CD4-positive, alpha-beta T cell treated with Interleukin-6 for 4 hours (primary cell): ENCODE measurements at places on chromosomes 7 and 10.

DNA sequence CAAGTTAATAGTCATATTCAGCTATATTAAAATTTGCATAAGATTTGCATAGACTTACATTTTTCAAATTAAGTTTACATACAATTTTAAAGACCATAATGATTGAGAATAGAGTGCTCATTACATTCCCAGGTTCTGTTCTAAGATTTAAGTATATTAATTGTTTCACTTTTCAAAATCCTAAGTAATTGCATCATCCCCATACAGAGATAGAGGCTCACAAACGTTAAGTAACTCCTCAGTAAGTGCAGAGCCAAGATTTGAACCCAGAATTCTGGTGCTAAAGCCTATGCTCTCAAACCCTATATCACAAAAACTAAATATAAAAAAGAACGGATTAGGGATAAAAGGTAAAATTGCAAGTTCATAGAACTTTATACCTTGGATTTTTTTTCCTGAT is 2.1 kb downstream of the ITIH5 start:
- DNase-seq: no peak

GRCh38 chr10:11830836-11831519 is 7.8 kb downstream of the PROSER2 start:
- no peak for DNase-seq

DNA sequence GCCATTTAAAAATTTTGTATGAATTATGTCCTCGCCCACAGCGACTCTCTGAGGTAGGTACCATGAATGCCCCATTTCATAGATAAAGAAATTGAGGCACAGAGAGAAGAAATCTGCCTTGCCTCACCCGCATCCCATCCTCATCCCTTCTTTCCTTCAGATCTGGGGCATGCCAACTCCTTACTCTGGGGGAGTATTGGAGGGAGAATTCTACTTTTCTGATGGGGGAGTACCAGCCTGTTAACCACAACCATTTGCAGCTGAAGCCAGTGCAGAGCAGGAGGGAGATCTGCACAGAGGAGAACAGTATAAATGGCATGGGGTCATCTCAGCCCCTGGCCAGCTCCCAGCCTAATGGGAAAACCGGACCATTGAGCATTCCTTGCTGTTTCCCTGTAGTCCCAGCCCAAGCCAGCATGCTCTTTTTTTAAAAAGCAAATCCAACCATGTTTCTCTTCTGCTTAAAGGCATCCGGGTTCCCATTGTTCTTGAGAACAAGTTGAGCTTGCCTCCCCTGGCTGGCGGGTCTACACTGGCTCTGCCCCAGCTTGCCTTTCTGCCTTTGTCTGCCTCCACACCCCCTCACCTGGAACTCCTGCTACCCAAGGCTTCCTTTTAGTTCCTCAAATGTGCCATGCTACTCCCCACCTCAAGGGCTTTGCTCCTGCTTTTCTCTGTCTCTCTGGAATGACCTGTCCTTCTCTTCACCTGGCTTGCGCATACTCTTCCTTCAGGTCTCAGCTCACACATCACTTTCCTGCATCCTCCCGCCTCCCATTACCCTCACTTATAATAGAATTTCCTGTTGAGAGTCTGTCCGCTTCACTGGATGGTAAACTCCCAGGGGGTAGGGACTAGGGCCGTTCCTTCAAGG is 8.8 kb upstream of the ZNF503 start:
- DNase-seq: no peak

- no peak for DNase-seq
Observed at GRCh38 chr10:110153396-110153795, 54.0 kb upstream of the MXI1 start.

- no peak for DNase-seq
Observed at GRCh38 chr7:20032741-20033140, 184.4 kb downstream of the MACC1 start.

- DNase-seq: peak; percentile 44
Observed at GRCh38 chr7:151086802-151087244, 548 bp downstream of the AGAP3 start.

- no peak for DNase-seq
Observed at GRCh38 chr10:96747734-96748550, 27.6 kb upstream of the PIK3AP1 start.
